Stimulated activated CD4-positive, alpha-beta T cell treated with anti-CD3 and anti-CD28 coated beads, Interleukin-1b, Interleukin-23, amount 100 ng/mL, for 1 hour (primary cell): ENCODE measurements at places on chromosomes 7 and 10.

DNA sequence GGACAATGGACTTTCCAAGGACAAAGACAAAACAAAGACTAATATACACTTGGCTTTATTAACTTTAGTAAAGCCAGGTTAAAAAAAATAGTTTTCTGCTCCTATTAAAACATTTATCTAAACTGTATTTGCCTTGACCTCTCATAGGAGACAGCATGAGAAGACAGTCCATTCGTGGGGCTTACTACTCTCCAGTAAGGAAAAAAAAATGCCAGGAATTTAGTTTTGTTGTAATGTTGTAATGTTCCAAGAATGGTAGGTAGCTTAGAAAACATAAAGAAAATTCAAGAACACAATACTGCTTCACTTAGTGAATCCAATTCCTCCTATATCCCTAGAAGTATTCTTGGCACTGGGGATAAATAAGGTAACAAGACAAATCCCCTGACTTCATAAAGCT, 81.7 kb downstream of the KMT2C start:
- DNase-seq = no peak

- no peak for DNase-seq
Measured at GRCh38 chr10:1589257-1589656, 148.1 kb downstream of the ADARB2 start.

- DNase-seq = no peak
Measured at GRCh38 chr10:17412323-17412722, 42.1 kb downstream of the ST8SIA6 start.

- no peak for DNase-seq
Measured at GRCh38 chr10:82409671-82410070, 534.7 kb downstream of the NRG3 start.

- DNase-seq = no peak
Measured at GRCh38 chr10:29702273-29703164, 67.7 kb upstream of the SVIL start.

DNA sequence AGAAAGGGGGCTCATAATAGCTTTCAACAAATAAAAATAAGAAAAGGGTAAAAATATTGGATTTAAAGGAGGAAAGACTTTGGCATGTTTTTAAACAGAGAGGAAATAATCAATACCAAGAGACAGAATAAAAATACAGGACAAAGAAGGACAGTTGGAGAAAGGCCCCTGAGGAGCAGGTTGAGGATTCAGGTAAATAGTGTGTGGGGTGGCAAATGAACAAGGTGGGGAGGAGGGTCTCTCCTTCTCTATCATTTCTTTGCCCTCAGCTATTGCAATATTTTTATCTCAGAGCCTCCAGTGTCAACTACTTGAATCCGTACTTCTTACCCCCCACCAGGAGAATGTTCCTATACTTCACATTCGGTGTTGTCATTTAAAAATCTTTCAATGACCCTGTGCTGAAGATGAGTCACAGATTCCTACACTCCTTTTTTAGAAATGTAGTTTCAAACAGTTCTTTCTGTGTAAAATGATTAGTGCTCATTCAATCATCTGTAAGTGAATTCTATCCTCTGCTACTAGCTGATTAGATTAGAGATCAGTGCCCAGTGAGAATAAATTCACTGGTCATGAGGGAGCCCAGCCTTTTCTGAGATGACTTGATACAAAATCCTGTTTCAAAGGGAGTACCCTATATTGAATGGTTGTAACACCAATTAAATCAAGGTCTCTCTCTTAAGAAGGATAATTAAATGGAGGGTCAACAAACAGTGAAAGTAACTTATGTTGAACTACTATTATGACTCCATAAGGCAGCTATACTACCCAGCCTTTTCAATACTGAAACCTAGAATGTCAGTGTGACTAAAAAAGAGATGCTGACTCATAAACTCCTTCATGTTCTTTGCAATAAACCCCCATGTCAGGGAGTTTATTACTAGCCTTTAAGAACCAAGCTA, 50.4 kb upstream of the WNT16 start:
- no peak for DNase-seq

DNA sequence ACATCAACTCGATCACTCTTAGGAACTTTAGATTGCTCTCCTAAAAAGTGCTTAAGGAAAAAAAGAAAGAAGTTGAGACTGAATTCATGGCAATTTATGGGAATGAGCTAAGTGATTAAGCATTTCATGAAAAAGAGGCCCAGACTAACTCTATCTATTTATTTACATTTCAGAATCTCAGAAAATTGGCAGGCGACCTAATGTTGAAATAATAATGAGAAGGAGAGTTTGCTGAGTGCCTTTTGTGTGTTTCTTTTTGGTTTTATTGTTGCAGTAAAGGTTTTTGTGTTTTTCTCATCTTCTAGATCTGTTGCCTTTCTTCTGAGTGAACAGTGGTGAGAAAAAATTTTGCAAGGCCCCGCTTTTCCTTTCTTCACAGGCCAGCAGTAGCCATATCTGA, 3.8 kb downstream of the GRK5 start:
- DNase-seq = no peak

- no peak for DNase-seq
Measured at GRCh38 chr7:71313553-71313952, 181.6 kb downstream of the GALNT17 start.

- no peak for DNase-seq
Measured at GRCh38 chr10:122567056-122567660, 6.6 kb downstream of the DMBT1 start.

DNA sequence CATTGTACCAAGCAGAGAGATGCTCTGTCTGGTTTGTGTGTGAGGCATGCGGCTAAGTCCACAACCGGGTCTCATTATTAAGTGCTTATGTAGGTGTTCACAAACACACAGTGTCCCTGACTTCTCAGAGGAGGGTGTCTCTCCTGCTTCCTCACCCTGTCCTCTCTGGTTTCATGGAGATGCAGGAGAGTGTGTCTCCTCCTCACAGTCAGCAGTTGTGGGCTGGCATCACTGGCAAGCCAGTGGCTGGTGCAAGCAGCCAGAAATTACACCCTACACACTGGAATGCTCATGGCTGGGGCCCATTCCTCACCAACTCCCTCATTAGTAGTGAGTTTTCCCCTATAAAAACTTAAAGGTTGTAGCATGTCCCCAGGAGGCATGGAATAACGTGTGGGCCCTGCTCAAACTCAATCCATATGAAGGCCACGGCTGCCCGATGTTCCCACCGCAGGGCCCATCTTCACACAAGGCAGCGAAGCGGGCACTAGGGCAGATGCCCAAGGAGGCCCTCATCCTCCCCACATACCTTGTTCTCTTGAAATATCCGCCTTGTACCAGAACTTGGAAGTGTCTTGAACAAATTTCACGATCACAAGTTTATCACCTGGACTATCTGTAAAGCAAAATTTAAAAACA, 280.1 kb downstream of the TNS3 start:
- no peak for DNase-seq

DNA sequence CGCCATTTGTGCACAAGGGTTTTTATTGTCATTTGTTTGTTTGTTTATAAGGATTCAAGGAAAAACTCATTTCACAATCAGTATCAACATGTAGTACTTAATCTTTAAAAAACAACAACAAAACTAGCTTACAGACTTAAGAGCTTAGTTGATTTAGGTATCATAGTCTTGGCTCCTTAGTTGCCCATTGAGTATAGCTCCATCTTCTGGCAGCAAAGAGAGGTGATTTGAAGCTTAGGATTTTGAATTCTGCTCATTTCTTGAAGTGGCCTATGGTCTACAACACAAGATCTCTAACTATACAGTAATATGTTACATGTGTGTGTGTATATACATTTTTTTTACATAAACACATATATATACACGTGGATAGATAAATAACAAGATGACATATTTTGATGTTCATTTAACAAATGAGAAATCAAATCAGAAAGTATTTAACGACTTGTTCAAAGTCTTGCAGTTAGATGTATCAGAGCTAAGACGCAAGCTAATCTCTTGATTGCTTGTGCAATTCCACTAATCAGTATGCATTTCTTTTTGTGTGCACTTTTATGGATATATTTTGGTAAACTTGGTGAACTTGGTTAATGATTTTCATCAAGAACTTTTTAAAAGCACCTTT, 307.3 kb downstream of the CAMK1D start:
- DNase-seq = no peak

DNA sequence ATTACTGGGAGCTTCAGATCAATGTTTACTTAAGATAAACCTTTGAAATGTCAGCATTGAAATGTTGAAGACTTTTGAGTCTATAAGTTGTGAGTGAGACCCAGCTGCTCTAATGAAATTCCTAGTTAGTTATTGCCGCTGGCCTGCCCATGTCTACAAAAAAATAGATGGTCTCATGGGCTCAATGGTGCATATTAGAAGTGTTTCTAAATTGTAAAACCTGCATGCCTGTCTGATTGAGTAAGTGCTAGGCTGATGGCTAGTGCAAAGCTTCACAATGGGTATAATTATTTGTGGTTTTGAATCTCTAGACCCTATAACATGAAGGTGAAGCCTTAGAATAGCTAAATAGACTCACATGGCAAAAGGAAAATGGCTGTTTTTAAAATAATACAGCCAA, 234.5 kb downstream of the SORCS3 start:
- DNase-seq = no peak
